Uterine smooth muscle cell (primary cell): ENCODE measurements at places on chromosomes 7 and 10. TPM values are rescaled to one million over a fixed set of nuclear protein-coding genes. Genes with fewer than 3 reads are reported as not detected.

The ERVW-1 gene
- not detected in 2 replicates for total RNA-seq

The IFIT2 gene
- total RNA-seq = 8.2 and 14.2 TPM in 2 replicates

The FGL2 gene
- total RNA-seq = under 0.01 and 0.22 TPM in 2 replicates

The GPC2 gene
- total RNA-seq = 1.2 and 2.2 TPM in 2 replicates

The CYP3A4 gene
- not detected in 2 replicates for total RNA-seq

The PKD2L1 gene
- under 0.01 TPM in 1 of 2 replicates, not detected in the other for total RNA-seq

The IGF2BP3 gene
- total RNA-seq = 3.1 and 3.5 TPM in 2 replicates

The ASB4 gene
- total RNA-seq = not detected in 2 replicates

The PVRIG gene
- total RNA-seq = not detected in 2 replicates

The UTF1 gene
- total RNA-seq = 0.12 TPM in 1 of 2 replicates, not detected in the other

The CALHM3 gene
- total RNA-seq = not detected in 2 replicates

The TRIL gene
- 0.25 and 0.33 TPM in 2 replicates for total RNA-seq

The KNDC1 gene
- total RNA-seq = 1.3 and 3.2 TPM in 2 replicates

The ZNF488 gene
- total RNA-seq = under 0.01 TPM in 2 replicates

The RNF32 gene
- total RNA-seq = 1.2 and 2.0 TPM in 2 replicates
